ENCODE measurements at places on chromosomes 2 and 18. TPM values are rescaled to one million over a fixed set of nuclear protein-coding genes. Genes with fewer than 3 reads are reported as not detected.

DNA sequence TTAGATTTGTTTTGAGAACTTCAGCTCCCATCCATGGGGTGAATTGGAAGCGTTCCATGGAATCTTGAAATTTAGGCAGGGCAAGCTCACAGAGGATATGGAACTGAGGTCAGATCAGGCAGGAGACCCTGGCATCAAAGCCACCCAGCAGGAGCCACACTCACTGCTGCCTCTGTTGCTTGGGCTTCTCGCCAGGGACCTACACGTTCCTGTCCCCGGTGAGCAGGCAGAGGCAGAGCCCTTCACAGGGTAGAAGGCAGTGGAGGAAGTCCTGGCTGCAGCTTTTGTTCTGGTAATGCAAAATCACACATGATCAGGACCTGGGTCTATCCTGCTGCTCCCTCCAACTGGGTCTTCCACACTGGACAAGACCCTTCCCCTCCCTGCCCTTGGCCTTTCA, 42.1 kb downstream of the CAPN13 start:
- no peak for DNase-seq

DNA sequence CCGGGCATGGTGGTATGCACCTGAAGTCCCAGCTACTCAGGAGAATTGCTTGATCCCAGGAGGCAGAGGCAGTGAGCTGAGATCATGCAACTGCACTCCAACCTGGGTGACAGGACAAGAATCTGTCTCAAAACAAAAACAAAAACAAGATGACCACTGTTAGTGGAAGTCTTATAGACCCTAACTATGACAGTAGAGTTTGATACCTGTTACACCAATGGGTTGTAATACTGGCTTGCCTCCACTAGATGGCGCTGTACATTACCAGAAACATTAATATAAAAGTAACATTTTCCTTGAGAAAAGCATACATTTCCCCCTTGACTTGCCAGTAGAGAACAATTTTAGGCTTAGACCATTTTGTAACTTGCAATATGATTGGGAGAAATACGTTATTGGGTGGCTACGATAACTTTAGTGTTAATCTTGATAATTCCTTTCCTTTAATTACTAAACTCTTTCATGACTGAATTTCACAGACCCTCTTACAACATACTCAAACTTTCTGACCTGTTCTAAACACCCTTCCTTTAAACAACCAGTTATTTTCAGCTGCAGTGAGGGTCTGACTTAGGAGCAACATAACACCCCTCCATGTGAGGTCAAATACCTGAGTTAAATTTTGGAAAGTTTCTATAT, 19.5 kb downstream of the SLC25A52 start:
- peak; percentile 36 for DNase-seq

- no peak for DNase-seq
Observed at GRCh38 chr2:3670941-3671340, 12.9 kb downstream of the ALLC start.

PSD4 gene
- 347 TPM for total RNA-seq

GRCh38 chr2:234092344-234092743, 41.8 kb downstream of the SPP2 start:
- no peak for DNase-seq

CFAP221 gene
- total RNA-seq = not detected

TTN gene
- 4.2 TPM for total RNA-seq
